NCI-H774 (cell line): ENCODE measurements at places on chromosomes 5 and 9.

- no peak for DNase-seq
Observed at GRCh38 chr9:109467936-109468335, 30.2 kb downstream of the PTPN3 start.

GRCh38 chr5:78779771-78780616 lies 131.4 kb upstream of the LHFPL2 start:
- no peak for DNase-seq

DNA sequence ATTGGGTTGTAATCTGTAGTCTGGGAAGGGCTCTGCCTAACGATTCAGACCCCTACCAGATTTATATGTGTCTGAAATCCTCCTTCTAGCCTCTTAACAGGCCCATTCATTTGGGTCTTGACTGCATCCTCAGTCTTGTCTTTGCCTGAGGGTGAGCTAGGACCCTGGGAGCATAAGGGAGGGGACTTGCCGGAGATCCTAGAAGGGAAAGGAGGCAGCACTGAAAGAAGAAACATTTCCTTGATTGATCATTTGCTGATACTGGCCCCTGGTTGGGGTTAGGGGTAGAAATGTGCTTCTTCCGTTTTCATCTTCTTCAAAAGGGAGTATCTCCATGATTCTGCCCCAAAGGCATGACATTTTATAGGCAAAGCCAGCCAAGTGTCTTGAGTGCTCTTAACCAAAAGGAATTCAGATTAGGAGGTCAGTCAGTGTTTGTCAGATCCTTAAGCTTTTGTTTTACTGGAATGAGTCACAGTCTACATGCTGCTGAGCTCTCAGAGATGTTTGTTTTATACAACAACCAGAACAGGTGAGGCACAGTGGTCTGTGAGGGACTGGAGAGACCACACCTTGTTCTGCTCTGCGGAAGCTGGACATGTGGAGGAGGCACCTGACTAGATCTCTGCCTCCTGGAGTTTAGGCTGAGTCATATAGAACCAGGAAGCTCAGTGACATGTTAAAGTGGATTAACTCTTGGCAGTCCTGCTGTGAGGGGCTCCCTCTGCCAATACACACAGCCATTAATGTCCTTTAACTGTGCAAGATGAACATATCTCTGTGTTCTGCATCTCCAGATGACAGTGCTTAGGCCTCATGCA lies 37.7 kb downstream of the PCDHAC2 start:
- DNase-seq: peak; percentile 75

GRCh38 chr9:127049581-127049980 lies 72.9 kb downstream of the ANGPTL2 start:
- no peak for DNase-seq

DNA sequence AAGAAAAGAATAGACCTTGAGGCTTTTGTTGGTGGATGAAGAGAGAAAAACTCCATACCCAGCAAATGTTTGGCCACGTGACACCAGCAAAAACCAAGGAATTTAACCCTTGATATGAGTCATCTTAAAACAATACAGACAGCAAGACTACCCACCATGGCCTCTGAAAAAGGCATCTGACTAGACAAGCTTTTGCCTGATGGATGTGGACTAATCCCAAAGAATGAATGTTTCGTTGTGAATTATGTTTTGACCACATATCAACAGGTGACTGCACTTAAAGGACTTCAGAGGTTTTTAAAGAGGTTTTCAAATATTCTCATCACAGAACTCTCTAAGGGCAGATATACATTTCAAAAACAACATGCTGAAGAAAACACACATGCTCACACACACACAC lies 33.0 kb upstream of the SLC1A3 start:
- no peak for DNase-seq

GRCh38 chr5:170865622-170866021 lies 3.8 kb downstream of the RANBP17 start:
- DNase-seq: no peak
